ENCODE measurements at places on chromosomes 2 and 18.

- no peak for DNase-seq
Observed at GRCh38 chr18:10113121-10114022, 199.6 kb downstream of the VAPA start.

GRCh38 chr2:132414081-132414480 lies 2.5 kb upstream of the GPR39 start:
- DNase-seq = peak; percentile 67

GRCh38 chr18:59454909-59455727 lies 96.1 kb upstream of the LMAN1 start:
- no peak for DNase-seq

DNA sequence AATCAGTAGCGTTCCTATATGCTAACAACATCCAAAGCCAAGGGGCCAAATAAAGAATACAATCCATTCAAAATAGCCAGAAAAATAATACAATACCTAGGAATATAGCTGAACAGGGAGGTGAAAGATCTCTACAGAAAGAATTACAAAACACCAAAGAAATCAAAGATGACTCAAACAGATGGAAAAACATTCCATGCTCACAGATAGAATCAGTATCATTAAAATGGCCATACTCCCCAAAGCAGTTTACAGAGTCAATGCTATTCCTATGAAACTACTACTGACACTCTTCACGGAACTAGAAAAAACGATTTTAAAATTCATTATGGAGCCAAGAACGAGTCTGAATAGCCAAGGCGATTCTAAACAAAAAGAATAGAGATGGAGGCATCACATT lies 57.4 kb downstream of the CCBE1 start:
- no peak for DNase-seq

DNA sequence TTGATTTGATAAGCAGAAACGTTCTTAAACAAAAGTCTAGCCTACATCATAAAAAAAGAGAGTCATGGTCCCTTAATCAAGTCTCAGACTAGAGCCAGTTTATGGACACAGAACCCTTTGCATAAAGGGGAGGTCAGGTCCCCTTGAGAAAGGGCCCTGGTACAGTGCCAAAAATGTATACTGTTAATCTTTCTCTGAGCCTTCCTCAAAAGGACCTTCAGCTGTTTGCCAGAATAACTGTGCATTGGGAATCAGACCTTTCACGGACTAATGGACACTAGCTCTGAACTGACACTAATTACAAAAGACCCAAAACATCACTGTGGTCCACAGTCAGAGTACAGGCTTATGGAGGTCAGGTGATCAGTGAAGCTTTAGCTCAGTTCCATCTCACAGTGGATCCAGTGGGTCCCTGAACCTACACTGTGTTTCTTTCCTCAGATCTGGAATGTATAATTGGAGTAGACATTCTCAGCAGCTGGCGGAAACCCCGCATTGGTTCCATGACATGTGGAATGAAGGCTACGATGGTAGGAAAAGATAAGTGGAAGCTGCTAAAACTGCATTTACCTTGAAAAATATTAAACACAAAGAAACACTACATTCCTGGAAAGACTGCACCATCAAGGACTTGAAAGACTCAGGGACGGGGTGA lies 151.4 kb downstream of the TMEFF2 start:
- DNase-seq = no peak

- DNase-seq = peak; percentile 36
Observed at GRCh38 chr18:23401400-23402347, 51.4 kb upstream of the RIOK3 start.

GRCh38 chr2:182404975-182405561 lies 21.8 kb downstream of the PDE1A start:
- no peak for DNase-seq

- DNase-seq = no peak
Observed at GRCh38 chr2:33317369-33318007, 159.0 kb upstream of the RASGRP3 start.

GRCh38 chr18:36905571-36905970 lies 76.6 kb downstream of the KIAA1328 start:
- DNase-seq = no peak

- DNase-seq = no peak
Observed at GRCh38 chr2:75497256-75497655, 63.5 kb downstream of the EVA1A start.

GRCh38 chr2:91477731-91478672 lies 2786.5 kb downstream of the RPIA start:
- DNase-seq = peak; percentile 15

DNA sequence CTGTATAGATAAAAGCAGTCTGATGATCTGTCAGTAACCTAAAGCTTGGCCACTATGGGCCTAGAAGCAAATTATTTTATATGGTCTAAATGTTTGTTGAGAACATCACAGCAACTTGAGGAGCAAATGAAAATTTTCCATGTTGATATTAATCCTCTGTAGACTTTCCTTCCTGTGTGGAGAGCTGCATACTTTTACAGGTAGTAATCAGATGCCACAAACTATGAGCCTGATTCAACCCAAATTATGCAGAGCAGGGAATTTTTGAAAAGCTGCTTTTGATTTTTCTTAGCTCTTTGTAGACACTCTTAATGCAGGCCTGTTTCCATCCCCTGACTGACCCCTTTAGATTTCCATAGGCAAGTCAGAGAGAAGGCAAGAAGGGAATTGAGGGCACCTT lies 17.3 kb downstream of the PAX3 start:
- DNase-seq = no peak

- no peak for DNase-seq
Observed at GRCh38 chr2:15182275-15182674, 378.9 kb downstream of the NBAS start.

GRCh38 chr2:233271693-233272092 lies 20.2 kb downstream of the ATG16L1 start:
- DNase-seq = no peak

DNA sequence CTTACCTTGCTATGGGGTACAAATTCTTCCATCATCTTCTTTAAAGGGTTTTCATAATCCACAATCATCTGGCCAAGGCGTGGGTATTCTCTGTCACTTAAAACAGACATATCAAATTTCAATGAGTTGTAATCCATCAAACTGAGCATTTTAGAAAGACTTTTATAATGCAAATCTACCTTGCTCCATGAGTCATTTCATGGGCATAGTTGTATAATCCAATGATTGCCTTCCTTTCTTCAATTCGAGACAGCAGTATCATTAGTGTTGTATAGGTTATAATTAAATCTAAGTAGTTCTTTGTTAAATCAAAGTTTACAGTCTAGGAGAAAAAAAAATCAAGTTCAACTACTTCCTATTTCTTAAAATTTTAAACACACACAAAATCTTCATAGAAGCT lies 36.3 kb downstream of the NCKAP1 start:
- DNase-seq = no peak

GRCh38 chr18:78873926-78874500 lies 105.6 kb upstream of the SALL3 start:
- DNase-seq = no peak

DNA sequence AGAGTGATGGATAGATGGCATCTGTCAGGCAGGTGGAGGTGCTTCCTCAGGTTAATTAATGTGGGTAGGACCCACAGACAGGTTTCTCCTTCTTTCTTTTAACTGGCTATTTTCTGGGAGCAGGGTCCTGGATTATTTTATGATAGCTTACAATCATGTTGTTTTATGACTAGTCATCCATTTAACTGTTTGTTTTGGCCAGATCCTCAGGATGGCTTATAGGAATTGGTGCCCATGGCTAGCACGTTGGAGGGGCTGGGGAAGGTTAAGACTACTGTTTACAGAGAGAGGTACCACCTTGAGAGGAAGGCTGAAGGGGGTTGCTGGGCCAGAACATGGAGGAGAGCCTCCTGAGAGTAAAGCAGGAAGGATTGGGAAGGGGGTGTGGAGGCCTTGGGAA lies 78.0 kb upstream of the MGAT5 start:
- DNase-seq = no peak

- DNase-seq = no peak
Observed at GRCh38 chr2:207321514-207321913, 155.8 kb upstream of the KLF7 start.

DNA sequence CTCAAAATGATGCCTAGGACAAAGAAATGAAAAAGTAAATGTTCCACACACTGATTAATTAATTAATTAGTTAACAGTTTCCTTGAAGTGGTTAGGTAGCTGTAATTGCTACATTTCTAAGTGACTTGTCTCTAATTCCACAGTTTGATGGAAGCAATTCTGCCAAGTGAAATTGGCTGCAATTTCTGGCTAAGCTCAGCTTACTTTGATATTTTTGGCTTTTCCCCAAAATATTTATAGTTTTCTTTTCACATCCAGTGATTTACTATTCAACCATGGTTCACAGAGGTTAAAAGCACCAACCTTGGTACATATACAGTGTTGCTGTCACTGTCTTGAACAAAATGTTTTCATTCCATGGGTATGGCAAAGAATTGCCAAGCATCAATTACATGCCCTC lies 459.5 kb upstream of the CDH20 start:
- DNase-seq = no peak

- DNase-seq = no peak
Observed at GRCh38 chr18:55794288-55795052, 206.5 kb upstream of the TCF4 start.

DNA sequence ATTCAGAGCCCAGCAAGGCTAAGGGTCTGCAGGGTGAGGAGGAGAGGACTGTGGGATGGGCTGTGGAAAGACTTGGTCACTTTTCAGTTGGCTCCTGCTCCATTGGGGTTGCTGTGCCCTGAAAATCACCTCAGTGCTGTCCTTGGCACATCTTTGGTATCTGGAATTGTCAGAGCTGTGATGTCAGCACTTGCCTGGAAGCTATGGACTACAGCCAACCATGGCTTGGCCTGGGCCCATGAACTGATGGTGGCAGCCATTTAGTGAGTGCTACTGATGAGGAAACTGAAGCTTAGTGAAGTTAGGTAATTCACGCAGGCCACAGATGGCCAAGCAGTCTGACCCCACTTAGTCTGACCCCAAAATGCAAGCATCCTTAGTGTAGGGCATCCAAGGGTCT lies 121.8 kb upstream of the SERPINE2 start:
- DNase-seq = no peak

DNA sequence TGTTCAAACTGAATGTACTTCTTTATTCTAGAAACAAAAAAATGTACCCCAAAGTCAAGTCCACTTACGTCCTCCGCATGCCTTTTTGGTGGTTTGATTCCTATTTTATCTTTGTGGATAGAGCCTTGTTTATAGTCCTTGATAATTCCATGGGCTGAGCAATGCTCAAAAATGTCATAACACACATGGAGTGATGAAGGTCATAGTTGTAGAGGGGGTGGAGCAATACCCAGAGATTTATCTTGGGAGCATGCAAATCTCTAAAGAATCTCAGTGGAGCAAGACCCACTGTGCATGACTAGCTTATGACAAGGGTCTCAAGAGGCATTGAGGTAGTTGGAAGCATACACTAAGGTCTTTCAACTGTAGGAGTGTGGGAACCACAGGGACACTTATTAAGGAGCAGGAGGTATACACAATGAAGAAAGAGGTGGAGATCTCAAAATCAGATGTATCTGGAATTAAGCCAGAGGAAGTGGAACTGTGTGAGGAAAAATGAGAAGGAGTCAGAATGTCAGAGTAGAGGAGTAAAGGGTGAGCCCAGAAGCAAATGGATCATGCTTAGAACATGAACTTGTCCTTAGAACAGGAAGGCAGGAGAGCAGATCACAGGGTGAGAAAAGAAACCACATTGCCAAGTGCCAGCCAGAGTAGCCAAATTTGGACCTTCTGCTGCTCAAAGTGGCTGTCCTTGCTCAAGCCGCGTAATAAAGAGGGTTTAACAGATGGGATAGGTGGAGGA lies 68.1 kb upstream of the STK39 start:
- no peak for DNase-seq

- DNase-seq = no peak
Observed at GRCh38 chr18:35939138-35939537, 33.3 kb upstream of the RMP24 start.

DNA sequence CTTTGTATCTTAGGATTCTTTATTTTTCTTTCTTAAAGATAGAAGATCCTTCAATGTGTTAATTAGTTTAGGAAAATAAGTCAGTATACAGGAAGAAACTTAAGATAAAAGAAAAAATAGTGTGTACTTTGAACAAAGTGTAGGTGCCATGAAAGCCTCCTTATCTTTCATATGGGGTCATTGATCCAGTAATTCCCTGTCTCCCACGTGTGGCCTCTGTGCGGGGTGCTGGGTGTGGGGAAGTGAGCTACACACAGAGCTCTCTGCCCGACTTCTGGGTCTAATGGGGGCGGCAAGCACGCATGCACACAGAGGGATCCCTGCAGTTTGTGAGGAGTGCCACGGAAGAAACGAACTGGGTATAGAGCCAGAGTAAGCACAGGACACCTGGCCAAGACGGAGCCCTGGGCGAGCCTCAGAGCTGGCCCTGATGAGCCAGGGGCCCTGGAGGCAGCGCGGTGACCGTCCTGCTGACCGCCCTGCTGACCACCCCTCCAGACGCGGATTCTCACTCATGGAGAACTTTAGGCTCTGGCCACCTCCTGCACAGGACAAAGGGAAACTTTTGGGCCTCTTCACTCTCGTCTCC lies 253.5 kb downstream of the ACKR3 start:
- DNase-seq = no peak

GRCh38 chr2:75577280-75577679 lies 16.5 kb upstream of the EVA1A start:
- DNase-seq = no peak

GRCh38 chr2:185807351-185807750 lies 68.7 kb downstream of the FSIP2 start:
- DNase-seq = no peak

- no peak for DNase-seq
Observed at GRCh38 chr2:170465241-170465640, 249.9 kb upstream of the SP5 start.

DNA sequence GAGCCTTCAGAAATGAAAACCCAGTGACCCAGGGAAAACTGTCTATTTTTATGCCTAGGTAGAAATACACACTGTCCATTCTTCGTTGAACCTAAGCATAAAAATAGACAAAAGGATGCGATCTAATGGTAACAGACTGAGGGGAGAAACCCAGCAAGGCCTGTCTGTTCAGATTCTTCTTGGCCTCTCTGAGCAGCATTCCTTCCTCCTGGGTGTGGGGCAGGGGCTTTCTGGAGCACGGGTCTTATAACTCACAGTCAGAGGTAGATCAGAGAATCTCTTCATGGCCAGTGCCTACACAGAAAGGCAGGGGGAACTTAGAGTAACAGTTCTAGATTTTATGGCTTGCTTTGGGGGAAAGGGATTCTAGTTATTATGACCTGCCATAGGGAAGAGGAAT lies 56.0 kb downstream of the PKDCC start:
- DNase-seq = no peak

DNA sequence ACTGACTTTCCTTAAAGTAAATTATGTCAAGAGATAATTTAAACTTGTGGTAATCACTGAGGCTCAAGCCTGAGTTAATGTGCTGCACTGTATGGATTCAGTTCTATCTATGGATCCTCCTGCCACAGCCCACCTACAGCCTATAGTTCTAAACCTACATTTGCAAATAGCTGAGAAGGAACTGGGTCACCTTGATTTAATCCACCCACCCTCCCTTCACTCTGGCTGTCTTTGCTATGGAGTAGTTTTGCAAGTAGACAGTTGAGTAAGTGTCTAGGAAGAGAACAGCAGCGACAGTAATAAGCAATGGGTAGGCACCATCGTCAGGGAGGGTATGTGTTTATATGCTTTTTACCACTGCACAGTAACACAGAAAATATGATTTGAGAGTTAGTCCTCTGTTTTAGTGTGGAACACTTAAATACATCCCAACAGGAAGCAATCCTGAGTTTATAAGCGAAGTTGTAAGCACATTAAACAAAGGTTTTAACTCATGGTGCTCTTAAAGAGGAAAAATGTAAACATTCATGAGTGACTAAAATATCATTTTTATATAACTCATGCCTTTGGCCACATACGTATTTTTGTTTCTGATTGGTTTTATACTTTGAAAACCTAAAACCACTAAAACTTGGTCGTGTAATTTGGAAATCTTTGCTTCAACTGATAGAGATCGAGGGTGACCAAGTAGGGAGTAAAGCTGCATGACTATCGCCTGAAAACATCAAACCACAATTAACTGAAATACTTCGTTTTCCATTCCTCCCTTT lies 36.3 kb upstream of the CHRNA1 start:
- no peak for DNase-seq

Measured in brain (organoid and tissue), 16 donors.